ENCODE measurements at places on chromosomes 4 and X.

DNA sequence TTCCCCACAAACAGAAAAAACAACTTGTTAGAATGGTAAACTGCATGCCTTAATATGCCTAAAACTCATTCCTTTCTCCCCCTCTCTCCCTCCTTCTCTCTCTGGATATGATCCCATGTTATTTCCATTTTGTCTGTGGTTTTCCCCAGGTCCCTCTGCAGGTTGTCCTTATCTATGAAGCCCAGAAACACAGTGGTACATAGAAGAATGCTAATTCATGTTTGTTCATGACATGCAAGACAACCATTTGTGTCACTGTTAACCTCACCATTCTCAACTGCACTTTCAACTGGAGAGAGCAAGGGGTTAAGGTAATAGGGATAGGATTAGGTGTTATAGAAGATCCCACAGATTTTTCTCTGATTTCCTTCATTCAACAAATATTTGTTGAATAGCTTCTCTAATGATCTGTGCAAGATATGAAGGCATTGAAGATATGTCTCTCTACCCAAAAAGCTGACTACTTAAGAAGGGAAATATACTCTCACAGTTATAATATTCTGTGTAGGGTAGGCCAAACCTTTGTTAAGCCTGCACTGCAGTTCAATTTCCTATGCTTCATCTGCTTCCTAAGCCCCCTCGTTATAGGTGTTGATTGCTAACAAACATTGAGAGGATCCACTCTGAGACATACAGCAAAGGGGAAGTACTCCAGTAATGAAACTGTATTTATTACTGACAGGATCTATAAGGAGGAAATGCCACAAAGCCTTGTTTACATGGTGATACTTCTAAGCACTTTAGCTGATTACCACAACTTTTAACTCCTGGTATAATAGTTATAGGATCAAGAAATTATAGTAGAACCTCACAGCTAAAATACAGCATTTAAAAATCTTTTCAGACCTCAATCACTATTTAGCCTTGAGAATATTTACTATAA, 96.1 kb downstream of the FRYL start:
- DNase-seq = no peak

GRCh38 chr4:26020083-26020668, 106.2 kb downstream of the SMIM20 start:
- DNase-seq = no peak

- no peak for DNase-seq
Observed at GRCh38 chr4:87851953-87852352, 19.2 kb downstream of the MEPE start.

DNA sequence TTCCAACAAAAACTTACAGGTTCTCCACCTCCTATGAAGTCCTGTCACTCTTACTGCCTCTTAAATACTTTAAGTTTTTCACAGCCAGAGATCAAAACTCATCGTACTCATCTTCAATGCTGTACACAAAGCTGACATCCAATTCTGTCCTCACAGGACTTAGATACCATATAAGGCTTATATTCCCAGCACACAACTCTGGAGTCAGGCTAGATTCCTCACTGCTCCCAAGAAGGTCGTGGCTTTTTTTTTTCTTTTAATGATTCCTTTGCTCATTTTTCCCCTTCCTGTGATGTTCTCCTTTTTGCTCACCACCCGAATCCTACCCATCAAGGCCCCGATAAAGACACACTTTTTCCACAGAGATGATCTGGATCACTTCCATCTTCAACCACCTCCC, 914 bp downstream of the TRAPPC2 start:
- no peak for DNase-seq

Data from left ventricle myocardium inferior (tissue), 1 donor.